ENCODE measurements at places on chromosomes 5 and 9. TPM values are rescaled to one million over a fixed set of nuclear protein-coding genes. Genes with fewer than 3 reads are reported as not detected.
A peak's percentile ranks its signal among the peaks of the same experiment; 100 is the strongest.

- H3K36me3 ChIP-seq: no peaks in the 10 kb centered on the region
- H3K27ac ChIP-seq: peak overlapping the region; percentile 88
- no peaks in the 10 kb centered on the region for H3K27me3 ChIP-seq
- H3K4me3 ChIP-seq: no peak overlapping the region
These were observed 31.8 kb downstream of the MAP1B start for GRCh38 chr5:72138943-72139521.

DNA sequence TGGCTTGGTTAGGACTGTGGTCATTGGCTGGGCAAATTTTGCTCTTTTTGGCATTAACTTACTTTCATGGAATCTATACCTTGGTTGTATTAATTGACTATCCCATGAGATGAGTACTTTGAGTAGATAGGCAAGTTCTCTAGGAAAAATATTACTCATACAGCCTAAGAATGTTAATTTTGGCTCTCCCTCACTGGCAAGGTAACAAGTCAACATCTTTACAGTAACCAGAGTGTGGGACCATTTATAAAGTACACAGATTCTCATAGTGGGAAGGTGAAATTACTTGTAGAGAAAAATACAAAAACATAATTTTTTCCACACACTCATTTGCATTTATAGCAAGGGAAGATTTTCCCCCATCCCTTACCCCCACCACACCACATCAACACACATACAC lies 154.6 kb upstream of the ZNF608 start:
- no peaks in the 10 kb centered on the region for H3K36me3 ChIP-seq
- no peak for DNase-seq
- no peak overlapping the region for H3K27ac ChIP-seq
- H3K4me1 ChIP-seq: peaks cover 4% of the 10 kb centered on the region

NOL6 gene
- total RNA-seq: 35.4 TPM

SLC6A18 gene
- not detected for total RNA-seq

DNA sequence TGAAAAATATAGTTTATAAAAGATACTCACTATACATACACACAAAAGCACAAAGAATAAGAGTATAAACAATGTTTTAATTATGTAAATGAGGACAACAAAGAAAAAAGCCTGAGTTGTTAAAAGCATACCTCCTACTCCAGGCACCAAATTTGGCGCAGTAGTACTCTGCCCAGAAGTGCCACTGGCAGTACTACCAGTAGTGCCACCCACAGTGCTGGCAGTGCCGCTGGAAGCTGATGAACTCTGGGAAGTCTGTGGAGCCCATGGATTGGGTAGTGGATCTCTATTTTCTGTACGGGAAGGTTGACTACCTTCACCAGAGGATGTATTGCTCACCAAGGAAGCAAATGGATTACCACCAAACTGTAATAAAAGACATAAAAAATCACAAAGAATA lies 30.2 kb downstream of the UBQLN1 start:
- DNase-seq: no peak
- H3K27ac ChIP-seq: no peak overlapping the region
- H3K4me3 ChIP-seq: no peak overlapping the region
- H3K4me1 ChIP-seq: no peaks in the 10 kb centered on the region

NUTM2G gene
- total RNA-seq: not detected

DNA sequence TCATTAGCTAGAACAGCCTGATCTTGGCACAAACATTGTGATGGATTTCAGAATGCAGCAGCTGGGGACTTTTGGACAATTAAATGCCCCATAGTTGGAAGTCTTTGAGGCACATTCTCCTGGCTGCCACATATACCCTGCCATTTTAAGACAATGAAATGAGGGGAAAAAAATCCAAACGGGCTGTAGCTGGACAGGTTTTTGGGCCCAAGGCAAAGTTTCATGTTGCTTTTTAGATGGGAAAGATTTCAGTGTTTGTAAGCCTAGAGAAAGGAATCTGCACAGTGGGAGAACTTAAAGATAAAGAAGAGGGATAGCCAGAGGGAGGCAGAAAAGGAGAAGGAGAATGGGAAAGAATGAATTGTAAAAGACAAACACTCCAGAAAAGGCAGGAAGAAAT lies 30.0 kb upstream of the RICTOR start:
- no peak for DNase-seq
- H3K4me3 ChIP-seq: no peak overlapping the region
- H3K27ac ChIP-seq: no peak overlapping the region
- no peaks in the 10 kb centered on the region for H3K4me1 ChIP-seq

GFI1B gene
- not detected for total RNA-seq

F2RL1 gene
- 3.3 TPM for total RNA-seq

DNA sequence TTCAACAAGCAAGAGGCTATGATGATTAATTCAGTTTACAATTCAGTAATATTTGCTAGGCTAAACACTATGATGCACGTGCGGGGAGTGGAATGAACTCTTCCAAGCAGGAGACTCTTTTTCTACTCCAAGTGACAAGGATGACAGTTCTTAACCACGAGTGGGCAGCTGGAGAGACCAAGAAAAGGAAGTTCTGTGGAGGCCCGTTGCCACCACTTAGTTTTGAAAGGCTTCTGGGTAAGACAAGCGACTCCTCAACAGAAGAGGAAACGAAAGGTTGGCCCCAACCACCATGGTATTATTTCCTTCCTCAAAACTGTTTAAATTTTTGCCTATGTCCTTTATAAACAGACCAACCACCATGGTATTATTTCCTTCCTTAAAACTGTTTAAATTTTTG lies 2.8 kb downstream of the DCAF12 start:
- no peak for DNase-seq
- no peak overlapping the region for H3K4me3 ChIP-seq
- H3K36me3 ChIP-seq: no peaks in the 10 kb centered on the region
- H3K27me3 ChIP-seq: no peaks in the 10 kb centered on the region
- peaks cover 9% of the 10 kb centered on the region for H3K4me1 ChIP-seq
- H3K27ac ChIP-seq: no peak overlapping the region

All from uterus (tissue), 4 donors.